Left lobe of liver (tissue), 2 donors: ENCODE measurements at places on chromosomes 16 and 17. TPM values are rescaled to one million over a fixed set of nuclear protein-coding genes. Genes with fewer than 3 reads are reported as not detected.

- DNase-seq = peak; percentile 44
Observed at GRCh38 chr16:22948058-22948602, 134.2 kb downstream of the HS3ST2 start.

- no peak for DNase-seq
Observed at GRCh38 chr17:75945211-75945610, 4.4 kb upstream of the FBF1 start.

DNA sequence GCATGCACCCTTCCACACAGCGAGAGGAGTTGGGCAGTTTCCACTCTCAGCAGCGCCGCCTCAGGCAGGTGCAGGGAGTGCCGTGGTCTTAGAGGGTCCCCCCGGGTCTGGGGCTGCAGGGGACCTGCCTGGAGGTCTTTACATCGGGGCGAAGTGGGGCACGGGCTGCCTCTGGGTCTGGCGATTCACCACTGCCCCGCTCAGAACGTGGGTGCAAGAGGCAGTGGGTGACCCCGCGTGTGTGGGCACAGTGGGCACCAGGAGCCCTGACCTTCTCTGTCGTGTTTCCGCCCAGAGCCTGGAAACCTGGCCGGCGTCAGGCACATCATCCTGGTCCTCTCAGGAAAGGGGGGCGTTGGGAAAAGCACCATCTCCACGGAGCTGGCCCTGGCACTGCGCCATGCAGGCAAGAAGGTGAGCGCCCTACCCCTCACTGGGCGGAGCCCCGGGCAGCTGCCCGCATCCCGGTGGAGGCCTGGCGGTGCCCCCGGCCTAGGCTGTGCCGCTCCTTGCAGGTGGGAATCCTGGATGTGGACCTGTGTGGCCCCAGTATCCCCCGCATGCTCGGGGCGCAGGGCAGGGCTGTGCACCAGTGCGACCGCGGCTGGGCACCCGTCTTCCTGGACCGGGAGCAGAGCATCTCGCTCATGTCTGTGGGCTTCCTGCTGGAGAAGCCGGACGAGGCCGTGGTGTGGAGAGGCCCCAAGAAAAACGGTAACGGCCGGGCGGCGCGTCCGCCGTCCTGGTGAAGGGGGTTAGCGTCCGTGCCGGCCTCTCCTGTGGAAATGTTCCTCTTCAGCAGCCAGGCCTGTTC lies 3.7 kb downstream of the NUBP2 start:
- DNase-seq = no peak

DNA sequence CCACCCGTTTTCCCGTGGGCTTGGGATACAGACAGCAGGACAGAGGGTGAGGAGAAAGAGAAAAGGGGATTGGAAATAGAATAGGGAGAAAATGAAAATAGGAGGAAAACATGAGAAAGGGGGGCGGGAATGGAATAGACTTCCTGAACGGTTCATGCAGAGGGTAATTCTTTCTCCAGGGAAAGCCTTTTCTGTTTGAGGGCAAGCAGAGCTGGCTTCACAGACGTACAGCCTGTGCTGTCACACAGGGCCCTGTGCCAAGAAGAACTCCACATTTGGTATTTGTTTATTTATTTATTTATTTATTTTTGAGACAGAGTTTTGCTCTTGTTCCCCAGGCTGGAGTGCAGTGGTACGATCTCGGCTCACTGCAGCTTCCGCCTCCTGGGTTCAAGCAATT lies 12.0 kb downstream of the MILR1 start:
- DNase-seq = no peak

DNA sequence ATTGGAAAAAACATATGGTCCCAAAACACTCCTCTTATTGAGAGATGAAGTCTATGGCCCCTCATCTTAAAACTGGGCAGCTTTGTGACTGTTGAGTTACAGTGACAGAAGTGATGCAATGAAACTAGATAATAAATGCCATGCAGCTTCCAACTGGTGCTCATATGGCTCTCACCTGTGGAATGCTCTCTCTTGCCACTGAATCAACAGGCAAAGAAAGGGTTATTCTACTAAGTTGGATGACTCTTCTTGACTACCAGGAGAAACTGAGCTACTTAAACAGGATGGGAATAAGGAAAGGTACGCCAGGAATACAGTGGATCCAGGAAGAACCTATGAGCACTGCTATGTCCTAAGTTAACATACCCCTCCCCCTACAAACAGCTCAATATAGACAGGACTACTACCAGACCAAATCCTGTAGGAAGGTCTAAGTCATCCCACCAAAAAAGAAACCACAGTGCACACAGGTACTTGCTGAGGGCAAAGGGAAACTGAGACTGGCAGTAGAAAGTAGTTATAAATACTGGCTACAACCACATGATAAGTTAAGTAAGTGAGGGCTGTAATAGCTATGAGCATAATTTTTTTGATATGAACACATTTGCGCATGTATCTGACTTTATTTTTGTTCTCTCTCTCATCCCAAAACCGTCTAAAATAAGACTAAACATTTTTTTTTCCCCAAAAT lies 398.5 kb downstream of the ZFHX3 start:
- DNase-seq = no peak

GRCh38 chr17:44865231-44865660 lies 17.6 kb downstream of the HIGD1B start:
- DNase-seq = peak; percentile 59

GRCh38 chr17:72334205-72334604 lies 213.4 kb downstream of the SOX9 start:
- no peak for DNase-seq

GRCh38 chr17:74172700-74173099 lies 30.8 kb upstream of the RPL38 start:
- DNase-seq = no peak

Gene EFCAB5
- not detected for total RNA-seq

Gene KRTAP9-2
- not detected for total RNA-seq
